HAP-1 (cell line): ENCODE measurements at places on chromosomes 12 and 14.

- DNase-seq, result no peak
These were observed 79.4 kb downstream of the TBX3 start for GRCh38 chr12:114604606-114605005.

DNA sequence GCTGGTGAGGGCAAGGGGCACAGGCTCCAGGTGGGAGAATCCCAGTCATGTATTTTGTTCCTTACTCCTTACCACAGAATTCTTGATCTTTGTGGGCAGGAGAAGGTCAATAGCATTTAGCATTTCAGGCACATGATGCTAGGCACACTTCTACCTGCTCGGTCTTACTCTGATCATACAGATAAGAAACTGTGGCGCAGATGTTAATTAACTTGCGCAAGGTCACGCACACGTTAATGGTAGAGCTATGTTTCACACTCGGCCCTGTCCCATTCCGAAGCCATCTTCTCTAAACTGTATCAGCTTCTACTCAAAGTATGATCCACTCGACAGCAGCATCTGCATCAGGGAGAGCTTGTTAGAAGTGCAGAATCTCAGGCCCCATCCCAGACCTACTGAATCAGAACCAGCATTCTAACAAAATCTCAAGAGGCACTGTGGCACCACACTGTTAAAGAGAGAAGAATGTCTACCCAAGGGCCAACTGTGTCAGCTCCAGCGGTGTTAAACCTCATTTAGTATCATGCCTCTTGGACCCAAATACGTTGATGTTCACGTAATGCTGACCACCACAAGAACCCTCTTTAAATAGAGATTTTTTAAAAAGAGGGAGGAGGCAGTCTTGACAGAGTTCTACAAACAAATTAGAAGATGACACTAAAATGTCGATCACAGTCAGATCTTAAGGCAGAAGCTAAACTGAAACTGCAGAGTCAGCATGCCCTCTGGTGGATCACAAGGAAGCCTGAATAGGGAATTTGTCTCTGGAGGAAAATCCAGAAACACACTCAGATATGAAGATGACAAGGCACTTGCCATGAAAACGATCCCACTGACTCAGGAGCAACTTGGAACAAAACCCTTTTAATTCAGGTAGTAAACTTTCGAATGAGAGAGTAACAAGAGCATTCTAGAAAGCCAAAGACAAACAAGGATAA, 7.3 kb downstream of the STXBP6 start:
- DNase-seq, result no peak

- DNase-seq, result no peak
These were observed 143.8 kb downstream of the ADGRD1 start for GRCh38 chr12:131097202-131098177.

DNA sequence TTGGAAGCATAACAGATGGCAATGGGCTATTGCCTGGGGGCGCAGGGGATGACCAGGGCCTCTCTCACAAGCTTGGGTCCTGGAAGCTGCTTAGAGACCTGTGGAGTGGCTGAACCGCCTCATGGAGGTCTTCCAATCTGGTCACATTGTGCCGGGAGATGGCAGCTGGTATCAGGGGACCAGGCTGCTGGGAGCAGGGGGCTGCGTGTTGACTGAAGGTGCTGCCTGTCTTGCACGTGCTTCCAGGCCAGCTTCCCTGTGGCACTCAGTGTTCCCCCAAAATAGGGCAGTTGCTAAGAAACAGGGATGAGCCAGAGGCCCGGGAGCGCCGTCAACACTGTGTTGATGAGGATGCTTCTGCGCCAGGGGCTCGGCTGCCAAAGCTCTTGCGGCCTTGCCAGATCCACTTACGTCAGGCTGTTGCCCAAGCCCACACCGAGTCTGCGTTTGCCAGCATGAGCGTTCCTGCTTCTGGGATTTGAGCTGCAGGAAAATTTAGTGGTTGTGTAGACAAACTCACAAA, 39.8 kb downstream of the ELK3 start:
- DNase-seq, result no peak

DNA sequence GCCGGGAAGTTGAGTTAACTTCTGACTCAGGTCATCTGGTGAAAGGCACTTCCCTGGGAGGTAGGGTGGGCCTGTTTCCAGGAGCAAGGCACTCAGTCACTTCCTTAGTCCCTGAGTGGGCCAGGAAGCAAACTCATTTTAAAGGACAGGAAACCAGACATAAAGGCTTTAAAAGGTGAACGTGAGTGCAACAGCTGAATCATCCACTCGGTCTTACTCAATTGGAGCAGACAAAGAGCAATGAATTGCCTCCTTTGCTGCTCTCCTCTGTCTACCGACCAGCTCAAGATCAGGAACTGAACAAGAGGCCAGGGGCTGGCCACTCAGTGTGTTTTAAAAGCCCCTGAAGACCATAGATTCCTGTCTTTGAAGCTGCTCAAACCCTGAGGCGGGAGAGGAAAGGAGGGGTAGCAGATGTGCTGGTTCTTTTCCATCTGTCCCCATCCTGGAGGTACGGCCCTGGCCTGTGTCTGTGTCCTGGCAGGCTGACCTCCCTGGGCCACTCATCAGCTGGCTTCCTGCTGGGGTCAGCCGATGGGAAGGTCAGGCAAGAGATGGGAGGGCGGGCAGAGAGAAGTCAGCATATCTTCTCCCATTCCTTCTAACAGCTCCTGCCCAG, 148.9 kb downstream of the PPM1H start:
- no peak for DNase-seq

DNA sequence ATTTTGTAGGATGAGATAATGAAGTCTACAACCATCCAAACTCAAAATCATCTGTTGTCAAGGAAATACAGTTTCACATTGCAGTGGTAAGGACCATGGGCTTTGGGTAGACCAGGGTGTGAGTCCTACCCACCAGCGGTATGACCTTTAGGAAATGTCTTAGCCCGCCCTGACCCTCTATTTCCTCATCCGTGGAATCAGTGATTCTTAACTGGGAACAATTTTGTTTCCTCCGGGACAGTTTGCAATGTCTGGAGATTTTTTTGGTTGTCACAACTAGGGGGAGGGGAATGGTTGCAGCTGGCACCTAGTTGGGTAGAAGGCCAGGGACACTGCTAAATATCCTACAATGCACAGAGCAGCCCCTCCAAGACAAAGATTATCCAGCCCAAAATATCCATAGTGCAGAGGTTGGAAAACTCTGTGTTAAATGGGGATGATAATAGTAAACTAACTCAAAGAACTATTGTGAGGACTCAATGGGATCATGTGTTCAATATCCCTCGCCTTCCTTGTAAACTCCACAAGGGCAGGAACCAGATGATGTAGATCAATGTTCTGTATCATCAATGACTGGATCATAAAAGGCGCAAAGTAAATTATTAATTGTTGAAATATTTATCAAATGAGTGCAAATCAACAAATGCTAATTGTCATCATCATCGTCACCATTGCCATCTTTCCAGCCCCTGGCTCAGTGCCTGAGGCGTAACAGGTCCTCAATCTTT, 15.7 kb upstream of the IFT81 start:
- DNase-seq, result no peak

DNA sequence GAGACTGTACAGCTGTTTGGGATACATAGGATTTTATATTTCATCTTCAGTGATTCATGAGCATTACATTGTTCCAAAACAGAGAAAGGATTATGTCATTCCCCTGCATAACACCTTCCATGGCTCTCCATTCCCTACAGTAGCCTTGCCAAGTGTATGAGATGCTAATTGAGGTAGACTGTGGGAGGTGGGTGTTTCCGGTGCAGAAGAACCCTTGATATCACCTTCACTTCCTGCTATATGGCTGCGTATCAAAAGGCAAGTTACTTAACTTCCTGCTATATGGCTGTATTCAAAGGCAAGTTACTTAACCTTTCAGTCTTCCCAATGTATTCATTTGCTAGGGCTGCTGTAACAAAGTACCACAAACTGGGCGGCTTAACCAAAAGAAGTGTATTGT, 11.2 kb downstream of the FAR2 start:
- no peak for DNase-seq

DNA sequence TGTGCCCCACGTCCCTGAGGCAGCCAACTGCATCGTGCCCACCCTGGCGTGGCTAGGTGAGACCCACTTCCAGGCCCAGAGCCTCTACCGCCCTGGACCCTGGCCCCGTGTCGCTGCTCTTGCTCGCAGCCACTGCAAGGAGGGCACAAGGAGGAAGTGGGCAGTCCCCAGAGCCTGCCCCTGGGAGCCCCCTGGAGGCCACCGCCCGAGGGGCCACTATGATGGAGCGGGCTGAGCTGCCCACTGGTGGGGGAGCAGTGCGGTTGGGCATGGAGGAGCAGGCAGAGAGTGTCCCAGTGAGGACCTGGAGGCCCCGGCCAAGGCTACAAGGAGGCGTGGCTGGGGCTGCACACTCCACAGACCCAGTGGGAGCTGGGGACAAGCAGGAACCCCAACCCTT, 323.6 kb downstream of the PCNX1 start:
- DNase-seq, result no peak

GRCh38 chr14:31770271-31770670, 209.1 kb downstream of the NUBPL start:
- DNase-seq, result no peak

DNA sequence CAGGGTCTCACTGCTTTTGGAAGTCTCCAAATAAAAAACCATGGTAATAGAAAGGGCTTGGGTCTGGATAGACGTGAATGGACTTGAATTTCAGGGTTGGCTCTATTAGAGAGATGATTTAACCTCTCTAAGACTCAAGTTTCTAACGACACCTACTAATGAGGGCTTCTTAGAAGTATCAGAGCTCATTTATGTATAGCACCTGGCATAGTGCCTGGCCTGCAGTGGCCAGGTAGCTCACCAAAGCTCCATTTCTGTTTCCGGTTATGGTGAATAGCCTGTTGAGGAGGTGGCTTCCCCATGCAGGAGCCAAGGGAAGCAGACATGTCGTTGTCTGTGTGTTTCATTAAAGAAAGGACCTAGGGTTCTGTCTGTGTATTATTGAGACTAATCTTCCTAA, 108.6 kb downstream of the ETV6 start:
- no peak for DNase-seq

- no peak for DNase-seq
These were observed 1.6 kb downstream of the LTA4H start for GRCh38 chr12:96033549-96034389.

DNA sequence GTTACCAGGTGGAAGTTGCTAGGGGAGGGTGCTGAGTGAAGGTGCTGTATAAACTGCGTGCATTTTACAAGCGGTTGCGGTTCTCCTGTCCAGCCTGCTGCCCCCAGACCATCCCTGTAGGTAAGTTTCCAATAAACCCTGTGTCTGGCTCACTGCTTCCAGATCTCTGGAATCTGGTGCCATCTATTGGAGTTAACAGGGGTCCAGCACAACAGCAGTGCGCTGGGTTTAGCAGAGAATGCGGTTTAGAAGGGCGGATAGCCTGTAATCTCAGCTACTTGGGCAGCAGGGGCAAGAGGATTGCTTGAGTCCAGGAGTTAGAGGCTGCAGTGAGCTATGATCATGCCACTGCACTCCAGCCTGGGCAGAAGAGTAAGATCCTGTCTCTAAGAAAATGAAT, 4.9 kb downstream of the AACS start:
- DNase-seq, result no peak

- DNase-seq, result no peak
These were observed 9.2 kb upstream of the KRT5 start for GRCh38 chr12:52529417-52529816.

DNA sequence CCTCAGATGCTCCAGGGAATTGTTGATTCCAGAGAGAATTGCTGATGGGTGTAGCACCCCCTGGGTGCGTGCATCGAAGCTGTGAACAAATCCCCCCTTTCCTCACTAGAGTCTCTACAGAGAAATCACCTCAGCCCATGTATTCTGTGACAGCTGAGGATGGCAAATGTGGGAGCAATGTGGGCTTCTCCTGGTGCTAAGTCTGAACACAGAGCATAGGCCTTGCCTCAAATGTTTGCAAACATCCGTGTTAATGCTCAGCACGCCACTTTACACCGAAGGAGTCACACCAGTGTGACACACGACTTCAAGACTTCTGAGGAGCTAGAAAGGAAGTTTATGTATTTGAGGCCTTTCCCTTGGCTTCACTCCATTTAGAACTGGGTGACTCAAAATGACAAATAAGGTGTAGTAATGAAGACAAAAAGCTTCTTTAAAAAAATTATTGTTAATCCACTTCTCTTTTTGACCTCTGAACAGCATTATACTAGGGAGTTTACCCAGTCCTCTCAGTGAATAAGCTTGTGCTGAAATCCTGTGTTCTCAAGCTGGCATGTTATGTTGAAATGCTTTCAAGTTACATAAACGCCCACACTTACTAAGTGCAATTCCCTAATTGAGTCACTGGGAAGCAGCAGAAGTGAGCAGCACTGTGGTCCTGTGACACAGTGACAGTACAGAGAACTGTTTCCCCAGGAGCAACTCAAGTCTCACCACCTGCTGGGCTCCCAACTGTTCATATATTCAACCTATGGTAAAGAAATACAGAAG, 92.9 kb downstream of the FAR2 start:
- DNase-seq, result no peak

DNA sequence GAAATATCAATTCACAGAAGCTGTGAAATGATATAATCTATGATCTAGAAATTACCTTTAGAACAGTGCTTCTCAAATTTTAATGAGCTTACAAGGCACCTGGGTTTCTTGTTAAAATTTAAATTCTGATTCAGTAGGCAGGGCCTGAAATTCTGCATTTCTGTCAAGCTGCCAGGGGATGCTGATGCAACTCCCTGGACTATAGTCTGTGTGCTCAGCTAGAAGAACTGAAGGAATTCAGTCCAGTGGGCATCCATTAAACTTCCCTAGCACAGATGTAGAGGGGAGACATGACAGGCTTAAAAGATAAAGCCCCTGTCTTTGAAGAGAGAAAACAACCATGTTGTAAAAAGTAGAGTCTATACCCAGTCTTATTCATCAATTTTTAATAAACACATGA, 441.8 kb downstream of the TMTC2 start:
- DNase-seq, result no peak

DNA sequence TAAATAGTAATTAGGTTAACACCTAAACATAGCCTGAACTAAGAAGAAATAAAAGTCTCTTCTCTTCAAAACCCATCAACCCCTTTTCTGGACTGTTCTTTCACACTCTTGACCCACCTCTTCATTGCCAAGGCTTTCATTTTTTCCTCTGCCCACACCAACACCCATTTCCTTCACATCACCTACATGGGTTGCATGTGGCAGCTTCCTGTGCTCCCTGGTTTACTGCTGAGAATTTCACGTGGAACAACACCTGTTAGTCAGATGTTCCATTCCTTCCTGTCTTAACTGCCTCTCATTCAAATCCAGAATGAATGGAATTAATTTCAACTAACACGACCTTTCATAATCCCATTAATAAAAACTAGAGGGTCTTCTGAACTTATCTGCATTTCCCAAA, 157.3 kb downstream of the BCAT1 start:
- no peak for DNase-seq

DNA sequence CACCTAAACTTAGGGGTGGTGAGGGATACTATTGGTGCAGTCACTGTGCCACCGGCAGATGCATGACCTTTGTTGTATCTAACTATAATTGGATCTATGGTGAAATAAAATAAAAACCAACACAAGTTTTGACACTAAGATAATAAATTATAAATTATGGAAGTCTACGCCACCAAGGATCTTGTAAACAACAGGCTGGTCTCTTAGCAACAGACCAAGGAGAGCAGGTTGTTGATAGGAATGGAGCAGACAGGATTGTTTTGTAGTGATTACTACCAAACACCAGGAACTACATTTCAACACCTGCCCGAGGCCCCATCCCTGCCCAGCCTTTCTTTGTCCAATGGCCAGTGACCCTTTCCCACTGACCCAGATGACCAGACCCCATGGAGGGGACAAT, 1178.0 kb downstream of the VRK1 start:
- no peak for DNase-seq
